Astrocyte of the spinal cord (primary cell): ENCODE measurements at places on chromosomes 4 and X.

GRCh38 chr4:18636001-18636585, 614.5 kb upstream of the LCORL start:
- no peak for DNase-seq

DNA sequence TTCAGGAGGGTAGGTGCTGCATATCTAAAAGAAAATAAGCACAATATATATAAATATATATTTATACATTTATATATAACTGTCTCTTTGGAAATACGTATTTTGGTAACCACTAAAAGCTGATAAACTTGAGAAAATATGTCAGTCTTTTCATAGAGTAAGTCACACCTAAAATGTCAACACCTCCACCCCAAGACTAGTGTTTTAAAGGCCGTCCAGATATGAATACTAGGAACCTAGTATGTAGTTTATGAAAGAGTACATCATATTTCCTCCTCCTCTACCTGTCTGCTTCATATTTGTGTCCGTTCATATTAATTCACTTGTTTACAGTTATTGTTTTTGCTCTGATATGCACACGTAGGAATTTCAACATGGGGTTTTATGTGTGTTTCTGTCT, 45.2 kb downstream of the MTMR8 start:
- DNase-seq: no peak

DNA sequence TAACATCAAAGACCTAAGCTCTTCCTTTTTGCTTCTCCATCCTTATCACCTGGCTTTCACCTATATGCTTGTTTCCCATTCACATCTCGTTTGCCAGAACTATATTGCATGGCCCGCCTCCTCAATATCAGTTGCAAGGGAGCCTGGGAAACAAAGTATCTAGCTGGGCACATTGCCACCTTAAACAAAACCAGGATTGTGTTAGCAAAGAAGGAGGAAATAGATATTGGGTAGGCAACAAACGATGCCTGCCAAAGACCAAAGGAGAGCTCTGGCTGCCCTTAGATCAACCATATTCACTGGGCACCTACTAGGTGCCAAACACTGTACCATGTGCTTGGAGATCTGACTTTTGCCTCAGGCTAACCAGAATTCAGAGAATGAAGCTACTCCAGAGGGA, 107.5 kb downstream of the GRIA3 start:
- DNase-seq: no peak

DNA sequence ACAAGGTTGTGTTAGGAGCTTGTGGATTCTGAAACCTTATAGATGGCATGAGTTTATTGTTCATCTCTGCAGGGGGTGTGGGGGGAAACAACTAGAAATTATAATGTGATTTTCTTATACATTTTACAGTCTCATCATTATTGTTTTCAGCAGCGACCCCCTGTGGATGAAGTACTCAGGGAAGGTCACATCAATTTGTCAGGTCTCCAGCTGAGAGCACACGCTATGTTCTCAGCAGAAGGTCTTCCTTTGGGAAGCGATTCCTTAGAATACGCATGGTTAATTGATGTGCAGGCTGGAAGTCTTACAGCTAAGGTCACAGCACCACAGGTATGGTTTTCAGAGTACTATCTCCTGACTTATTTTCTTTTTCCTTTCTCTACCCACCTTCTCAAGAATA, 72.2 kb downstream of the BLTP1 start:
- DNase-seq: peak; percentile 21
